ENCODE measurements at places on chromosomes 3 and 15. TPM values are rescaled to one million over a fixed set of nuclear protein-coding genes. Genes with fewer than 3 reads are reported as not detected.

The LIPH gene
- not detected for total RNA-seq

- no peak for DNase-seq
Observed at GRCh38 chr3:135995766-135996165, 30.2 kb downstream of the PPP2R3A start.

- no peak for DNase-seq
Observed at GRCh38 chr15:72936237-72936636, 116.0 kb upstream of the NEO1 start.

GRCh38 chr15:92920595-92921161, 20.6 kb downstream of the CHD2 start:
- no peak for DNase-seq

GRCh38 chr3:39927479-39927878, 118.1 kb downstream of the MYRIP start:
- DNase-seq: no peak

GRCh38 chr3:30752970-30753369, 141.5 kb downstream of the GADL1 start:
- DNase-seq: peak; percentile 23
